ENCODE measurements at places on chromosomes 12 and 14.

DNA sequence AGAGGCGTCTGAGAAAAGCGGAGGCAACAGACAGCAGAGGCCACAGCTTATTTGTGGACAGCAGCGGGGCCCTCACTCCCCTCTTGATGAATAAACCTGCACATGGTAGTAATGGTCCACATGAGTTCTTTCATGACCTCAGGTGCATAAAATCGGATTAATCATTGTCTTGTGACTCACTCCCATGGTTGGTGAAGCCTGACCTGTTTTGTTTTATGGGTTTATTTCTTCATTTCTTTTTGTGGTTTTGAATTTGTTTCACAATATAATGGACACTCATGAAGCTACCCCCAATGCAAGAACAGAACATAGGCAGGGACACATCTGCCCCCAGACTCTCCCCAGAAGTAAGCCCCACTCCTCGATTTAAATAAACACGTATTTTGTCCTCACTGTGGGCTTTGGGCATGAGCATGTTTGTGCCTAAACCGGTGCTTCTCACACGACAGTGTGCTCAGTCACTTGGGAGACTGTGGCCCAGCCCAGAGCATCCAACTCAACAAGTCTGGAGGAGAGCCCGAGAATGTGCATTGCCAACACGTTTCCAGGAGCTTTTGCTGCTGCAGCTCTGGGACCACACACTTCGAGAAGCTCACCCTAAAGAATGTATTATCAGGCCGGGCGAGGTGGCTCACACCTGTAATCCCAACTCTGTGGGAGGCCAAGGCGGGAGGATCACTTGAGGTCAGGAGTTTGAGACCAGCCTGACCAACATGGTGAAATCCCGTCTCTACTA lies 116.1 kb downstream of the SCARB1 start:
- no peak for DNase-seq

GRCh38 chr12:6963016-6963731 lies 7.3 kb downstream of the PHB2 start:
- DNase-seq, result no peak

DNA sequence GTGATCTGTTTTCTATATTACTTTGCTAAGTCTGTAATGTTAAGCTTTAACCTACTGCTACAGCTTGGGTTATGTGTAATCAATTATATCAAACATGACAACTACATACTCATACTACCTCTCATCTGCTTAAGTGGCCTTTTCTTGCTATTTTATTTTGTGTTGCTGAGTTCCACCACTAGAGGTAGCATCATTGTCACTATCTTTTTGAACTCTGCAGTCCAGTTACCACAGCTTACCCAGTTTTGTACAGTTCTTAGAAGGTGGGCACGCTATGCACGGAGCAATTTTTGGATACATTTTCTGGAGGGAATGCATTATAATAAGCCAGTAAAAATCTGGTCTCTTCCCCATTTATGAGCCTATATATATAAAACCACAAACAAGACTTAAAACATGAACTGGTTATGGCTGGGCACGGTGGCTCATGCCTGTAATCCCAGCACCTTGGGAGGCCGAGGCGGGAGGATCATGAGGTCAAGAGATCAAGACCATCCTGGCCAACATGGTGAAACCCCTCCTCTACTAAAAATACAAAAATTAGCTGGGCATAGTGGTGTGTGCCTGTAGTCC lies 48.5 kb downstream of the SAV1 start:
- no peak for DNase-seq

GRCh38 chr12:25694072-25694471 lies 141.0 kb upstream of the LMNTD1 start:
- no peak for DNase-seq

DNA sequence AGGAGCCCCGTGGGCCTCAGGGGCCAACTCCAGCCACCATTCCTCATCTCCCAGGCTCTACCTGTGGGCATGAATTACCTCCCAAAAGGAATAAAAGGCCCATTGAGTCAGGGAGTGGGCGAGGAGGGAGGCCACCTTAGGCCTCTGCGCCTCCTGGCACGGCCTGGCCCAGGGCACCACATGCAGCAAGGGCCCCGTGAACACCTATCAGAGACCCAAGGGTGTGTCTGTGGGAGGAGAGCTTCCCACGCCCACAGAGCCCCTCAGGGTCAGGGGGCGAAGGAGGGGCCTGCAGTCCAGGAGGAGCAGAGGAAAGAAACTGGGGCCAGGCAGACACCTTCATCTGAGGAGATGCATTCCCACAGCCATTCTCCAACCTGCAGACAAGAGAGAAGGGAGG lies 12.2 kb downstream of the RAPGEF3 start:
- DNase-seq, result no peak

DNA sequence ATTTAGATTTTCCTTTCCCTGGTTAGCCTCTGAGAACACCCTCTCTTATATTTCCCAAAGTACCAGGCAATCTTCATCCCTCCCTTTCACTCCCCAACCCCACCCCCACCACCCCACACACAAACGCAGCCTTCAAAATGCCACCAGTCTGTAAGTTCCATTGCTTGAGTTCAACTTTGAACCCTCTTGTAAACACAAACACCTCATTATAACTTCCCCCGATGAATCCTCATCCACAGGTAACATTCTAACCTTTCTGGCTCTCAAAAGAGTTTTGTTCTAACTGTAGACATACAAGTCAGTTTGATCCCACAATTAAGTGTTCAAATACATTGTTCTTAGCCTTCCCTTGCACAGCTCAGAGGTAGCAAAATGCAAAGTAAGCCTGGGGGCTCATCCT lies 199.4 kb upstream of the FOXN3 start:
- DNase-seq, result no peak

- DNase-seq, result no peak
Observed at GRCh38 chr12:123242116-123242904, 9.1 kb downstream of the MTRFR start.

DNA sequence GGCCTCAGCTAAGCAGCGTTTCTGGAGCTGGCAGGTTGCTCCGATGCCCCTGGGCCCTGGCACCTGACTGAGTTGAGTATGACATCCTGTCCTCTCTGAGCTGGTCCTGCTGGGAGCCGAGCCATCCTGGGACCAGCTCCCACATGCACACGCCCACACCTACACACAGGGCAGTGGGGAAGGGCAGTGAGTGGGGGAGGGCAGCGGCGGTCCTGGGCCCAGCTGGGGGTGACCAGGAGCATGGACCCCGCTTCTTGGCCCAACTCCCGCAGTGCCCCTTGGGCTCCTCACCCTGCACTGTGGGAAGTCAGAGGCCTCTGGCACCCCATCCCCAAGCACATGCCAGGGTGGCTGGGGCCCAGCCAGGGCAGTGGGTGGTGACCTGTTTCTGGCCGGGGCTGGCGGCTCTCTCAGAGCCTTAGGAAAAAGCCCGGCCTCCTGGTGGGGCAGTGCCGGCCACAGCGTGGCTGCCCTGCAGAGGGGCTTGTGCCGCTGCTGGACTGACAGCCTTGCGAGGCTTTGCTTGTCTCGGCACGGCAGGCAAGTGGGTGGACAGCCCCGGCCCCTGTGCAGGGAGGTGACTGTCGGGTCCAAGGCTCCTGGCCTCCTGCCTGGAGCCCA lies 5.9 kb upstream of the CRIP2 start:
- no peak for DNase-seq

GRCh38 chr12:53052419-53053217 lies 2.8 kb downstream of the TNS2 start:
- no peak for DNase-seq

GRCh38 chr12:15404485-15404884 lies 82.2 kb downstream of the PTPRO start:
- DNase-seq, result peak; percentile 21

DNA sequence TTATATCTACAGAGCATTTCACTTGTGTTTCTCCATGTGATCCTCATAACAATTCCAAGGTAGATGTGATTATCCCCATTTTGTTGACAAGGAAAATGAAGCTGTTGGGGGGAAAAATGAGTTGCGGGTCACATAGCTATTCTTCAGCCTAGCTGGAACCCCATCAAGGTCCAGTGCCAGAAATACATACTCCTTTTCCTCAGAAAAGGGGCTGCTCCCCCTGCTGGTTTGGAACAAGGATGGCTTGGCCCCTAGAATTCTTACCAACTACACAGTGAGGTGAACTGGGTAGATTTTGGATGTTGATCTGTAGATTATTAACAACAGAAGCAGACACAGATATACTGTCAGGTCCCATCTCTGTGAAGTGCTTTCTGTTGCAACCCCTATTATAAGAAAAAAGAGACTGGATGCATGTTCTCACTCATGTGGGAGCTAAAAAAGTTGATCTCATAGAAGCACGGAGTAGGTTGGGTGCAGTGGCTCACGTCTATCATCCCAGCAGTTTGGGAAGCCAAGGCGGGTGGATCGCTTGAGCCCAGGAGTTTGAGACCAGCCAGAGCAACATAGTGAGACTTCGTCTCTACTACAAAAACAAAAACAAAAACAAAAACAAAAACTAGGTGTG lies 8.9 kb downstream of the IKZF4 start:
- no peak for DNase-seq

DNA sequence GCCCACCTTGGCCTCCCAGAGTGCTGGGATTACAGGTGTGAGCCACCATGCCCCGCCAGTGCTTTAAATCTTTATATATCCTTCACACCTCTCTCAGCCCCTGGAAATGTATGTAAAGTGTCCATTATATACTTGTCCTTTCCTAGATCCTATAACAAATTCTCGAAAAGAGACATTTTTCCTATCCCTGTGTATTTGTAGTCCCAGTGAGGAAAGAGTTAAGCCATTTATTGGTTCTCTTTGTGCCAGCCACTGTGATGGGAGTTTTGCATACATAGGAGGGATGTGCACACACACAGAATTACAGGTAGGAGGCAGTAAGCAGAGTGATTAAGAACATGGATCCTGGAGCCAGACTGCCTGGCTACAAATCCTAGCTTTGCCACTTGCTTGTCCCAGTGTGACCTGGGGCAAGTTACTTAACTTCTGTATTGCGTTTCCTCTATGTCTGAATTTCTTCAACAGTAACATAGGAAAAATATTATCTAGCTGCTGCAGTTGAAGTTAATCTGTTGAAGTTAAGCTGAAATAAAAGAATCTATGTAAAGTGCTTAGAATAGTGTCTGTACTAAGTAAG lies 2.1 kb upstream of the RABGGTA start:
- no peak for DNase-seq

DNA sequence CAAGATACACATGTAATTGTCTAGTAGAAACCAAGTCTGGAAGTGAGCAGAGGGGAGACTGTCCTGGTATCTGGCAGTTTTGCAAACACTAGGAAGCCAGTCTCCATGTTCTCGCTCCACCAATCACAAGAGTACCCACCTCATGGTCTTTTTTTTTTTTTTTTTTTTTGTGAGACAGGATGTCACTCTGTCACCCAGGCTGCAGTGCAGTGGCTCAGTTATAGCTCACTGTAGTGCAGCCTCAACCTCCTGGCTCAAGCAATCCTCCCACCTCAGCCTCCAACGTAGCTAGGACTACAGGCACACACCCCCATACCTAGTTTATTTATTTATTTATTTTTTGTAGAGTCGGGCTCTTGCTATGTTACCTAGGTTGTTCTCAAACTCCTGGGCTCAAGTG lies 189.2 kb downstream of the EFCAB11 start:
- DNase-seq, result no peak

- DNase-seq, result no peak
Observed at GRCh38 chr12:52646613-52647012, 5.4 kb downstream of the KRT2 start.

GRCh38 chr14:63952053-63952932 lies 99.5 kb downstream of the SYNE2 start:
- DNase-seq, result no peak

- no peak for DNase-seq
Observed at GRCh38 chr14:30692669-30693068, 70.5 kb downstream of the SCFD1 start.

DNA sequence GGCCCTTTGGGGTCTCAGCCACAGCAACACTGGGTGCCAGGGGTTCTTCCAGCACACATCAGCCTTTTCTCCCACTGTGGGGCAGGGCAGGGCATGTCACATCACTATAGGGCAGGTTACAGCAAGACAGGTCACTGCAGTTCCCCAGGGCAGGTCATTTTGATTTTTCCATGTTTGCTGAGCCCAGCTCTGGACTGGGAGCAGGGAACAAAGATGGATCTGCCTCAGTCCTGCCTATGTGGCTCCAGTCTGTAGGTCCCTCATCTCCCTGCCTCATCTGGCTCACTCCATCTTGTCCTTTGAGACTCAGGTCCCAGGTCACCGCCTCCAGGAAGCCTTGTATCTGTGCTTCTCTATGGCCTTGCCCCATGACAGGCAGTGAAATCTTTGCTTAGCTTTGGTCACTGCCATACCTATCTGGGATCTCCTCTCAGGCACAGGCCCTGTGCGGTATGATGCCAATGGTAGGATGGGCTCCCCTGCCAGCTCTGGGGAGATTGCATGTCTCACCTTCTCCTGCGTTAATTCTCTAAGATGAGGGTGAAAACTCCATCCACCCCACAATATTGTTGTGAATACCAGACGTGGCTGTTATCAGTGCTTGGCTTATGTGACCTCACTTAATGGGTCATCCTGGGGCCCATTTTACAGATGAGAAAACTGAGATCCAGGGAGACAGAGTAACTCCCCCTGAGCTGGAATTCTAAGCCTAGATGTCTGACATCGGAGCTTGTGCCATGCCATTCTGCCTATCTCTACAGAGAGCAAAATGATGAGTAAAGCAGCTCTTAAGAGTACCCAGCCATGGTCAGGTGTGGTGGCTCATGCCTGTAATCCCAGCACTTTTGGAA lies 1.5 kb downstream of the SERPINA6 start:
- DNase-seq, result no peak

GRCh38 chr12:55126106-55126505 lies at the start of gene OR9K2:
TSS of gene OR9K2 (plus strand) at chr12:55126406. CDS start at chr12:55129835, 3,429 bp downstream.
- no peak for DNase-seq

DNA sequence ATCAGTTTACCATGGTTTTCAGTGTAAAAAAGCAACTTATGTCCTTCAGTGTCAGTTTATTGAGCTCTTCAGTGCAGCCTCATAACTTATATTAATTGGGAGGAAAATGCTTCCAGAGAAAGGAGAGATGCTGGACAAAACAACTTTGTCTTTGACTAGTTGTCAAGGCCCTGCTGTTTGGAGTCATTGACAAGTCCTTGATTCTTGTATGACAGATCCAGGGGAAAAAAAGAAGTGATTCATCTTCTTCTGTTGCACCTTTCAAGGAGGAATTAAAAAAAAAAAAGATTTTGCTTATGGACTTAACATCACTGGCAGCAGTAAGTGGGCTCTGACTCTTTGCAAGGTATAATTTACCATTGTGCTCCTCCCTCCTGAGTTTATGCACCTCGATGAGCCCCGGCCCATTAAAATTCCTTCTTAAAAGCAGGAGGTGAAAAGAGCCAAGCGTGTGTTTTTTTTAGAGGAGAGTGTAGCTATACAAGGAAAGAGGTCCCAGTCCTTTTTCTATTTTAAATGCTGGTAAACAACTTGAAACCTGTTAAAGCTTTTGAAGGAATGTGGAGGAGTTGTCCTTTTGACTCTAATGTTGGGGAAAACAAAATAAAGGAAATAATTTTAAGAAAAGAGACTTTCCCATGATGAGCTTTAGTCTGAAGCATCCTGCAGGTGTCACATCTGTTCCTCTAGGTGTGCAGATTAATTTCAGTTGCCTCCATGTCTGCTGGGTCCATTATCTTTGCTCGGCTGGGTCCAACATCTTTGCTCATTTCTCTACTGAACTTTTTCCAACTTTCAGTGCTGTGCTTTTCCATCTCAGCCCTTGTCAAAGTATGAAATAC lies 431.6 kb downstream of the RAD51B start:
- DNase-seq, result no peak

GRCh38 chr14:61652526-61653262 lies 42.6 kb upstream of the HIF1A start:
- DNase-seq, result no peak

Data from AG04449 (cell line).